ENCODE measurements at places on chromosomes 7 and 10.

- no peak for DNase-seq
Measured at GRCh38 chr10:21170216-21170615, 273.1 kb upstream of the NEBL start.

DNA sequence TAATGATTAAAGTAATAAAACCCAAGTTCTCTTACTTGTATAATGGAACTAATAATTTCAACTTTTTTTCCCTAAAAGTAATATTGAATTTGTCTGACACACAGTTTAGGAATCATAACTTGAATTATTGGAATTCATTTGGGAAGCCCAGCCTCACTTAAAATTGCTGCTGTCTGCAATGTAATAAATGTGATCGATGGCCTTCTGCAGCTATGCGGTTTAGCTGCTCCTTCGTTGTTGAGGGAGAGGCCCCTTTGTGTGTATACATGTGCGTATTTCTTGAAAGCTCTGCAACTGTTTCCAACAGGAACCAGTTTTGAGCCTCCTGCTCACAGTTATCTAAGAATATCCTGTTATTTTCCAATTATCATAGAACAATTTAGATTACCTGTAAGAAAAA, 152.5 kb downstream of the AKR1D1 start:
- no peak for DNase-seq

DNA sequence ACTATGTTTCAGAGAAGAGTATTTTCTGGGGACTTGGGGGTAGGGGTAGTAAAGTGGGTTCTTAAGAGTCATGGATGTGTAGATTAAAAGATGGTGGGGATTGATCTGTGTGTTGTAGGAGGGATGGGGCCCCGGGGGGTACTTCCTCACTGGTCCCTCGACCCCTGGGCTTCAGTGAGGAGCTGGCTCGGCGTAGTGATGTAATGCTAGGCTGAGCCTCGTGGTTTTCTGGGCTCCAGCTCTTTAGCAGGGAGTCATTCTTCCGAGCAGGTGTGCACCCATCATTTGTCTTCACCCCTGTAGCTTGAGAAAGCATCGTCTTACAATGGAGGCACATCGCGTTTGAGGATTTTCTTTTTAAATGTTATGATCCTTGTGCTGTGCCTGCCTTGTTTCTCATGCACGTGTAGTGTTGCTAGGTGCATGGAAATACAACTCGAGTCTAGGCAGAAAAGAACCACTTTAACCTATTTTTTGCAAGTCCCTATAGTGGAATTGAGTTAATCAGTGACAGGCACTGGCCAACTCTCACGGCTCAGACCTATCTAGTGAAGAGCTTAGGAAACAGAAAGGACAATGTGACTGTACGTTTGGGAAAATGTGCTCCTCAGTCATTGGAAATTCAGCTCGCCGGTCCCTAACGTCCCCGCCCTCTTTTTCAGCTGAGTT, 106.1 kb upstream of the BTBD16 start:
- DNase-seq, result no peak

DNA sequence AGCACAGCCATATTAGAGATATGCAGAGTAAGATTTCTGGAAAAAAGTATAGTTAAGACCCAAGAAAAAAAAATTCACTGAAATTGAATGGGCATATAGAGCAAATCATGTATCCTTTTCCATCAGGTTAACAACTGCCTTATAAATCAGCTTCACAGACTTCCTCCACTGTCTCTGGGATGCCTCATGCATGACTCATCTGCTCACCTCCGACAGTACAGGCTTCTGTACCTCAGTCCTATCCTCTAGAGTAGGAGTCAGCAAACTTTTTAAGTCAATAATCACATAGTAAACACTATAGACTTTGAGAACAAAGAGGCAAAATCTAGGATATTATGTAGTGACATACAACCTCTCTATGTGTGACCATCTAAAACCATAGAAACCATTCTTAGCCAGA, 211.6 kb upstream of the SP8 start:
- no peak for DNase-seq

- no peak for DNase-seq
Measured at GRCh38 chr10:112960151-112960681, 10.2 kb downstream of the TCF7L2 start.

- DNase-seq, result no peak
Measured at GRCh38 chr7:49639808-49640207, 133.6 kb upstream of the VWC2 start.

GRCh38 chr7:80858141-80858903, 60.5 kb downstream of the SEMA3C start:
- no peak for DNase-seq

GRCh38 chr7:92669616-92670165, 79.5 kb upstream of the FAM133B start:
- no peak for DNase-seq

- peak; percentile 86 for DNase-seq
Measured at GRCh38 chr10:132065491-132066105, at the start of gene JAKMIP3. Gene JAKMIP3, plus strand, starts transcription at chr10:132065946. Its CDS starts 38,863 bp downstream, at chr10:132104809.

- DNase-seq, result no peak
Measured at GRCh38 chr7:132059141-132059540, 502.7 kb upstream of the PODXL start.

- DNase-seq, result no peak
Measured at GRCh38 chr7:81140775-81141174, 221.9 kb upstream of the SEMA3C start.

DNA sequence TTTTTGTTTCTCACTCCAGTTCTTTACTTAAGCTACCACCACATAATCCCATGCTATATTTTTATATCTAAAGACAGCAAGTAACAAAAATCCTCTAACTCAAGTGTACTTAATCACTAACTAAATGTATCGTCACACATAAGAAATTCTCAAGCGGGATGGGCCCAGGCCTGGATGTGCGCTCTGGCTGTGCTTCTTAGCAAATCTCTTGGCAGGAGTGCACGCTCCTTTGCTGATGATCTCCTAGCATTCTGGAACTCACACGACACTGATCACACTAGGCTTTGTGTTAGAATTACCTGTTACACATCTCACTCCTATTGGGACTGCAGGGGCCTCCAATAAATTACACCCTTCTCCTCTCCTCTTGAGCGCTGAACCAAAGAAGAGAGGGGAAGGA, 46.7 kb upstream of the CALD1 start:
- DNase-seq, result no peak
